Right renal cortex interstitium (tissue), 3 donors: ENCODE measurements at places on chromosomes 12 and 14. TPM values are rescaled to one million over a fixed set of nuclear protein-coding genes. Genes with fewer than 3 reads are reported as not detected.

The C3AR1 gene
- polyA plus RNA-seq = 3.6 TPM

The KIF26A gene
- 9.1 TPM for polyA plus RNA-seq

The LMO3 gene
- polyA plus RNA-seq = 2.4 TPM

The LRTM2 gene
- polyA plus RNA-seq = 0.31 TPM

The RTL1 gene
- not detected for polyA plus RNA-seq

GRCh38 chr12:113072136-113072535 is 15.6 kb downstream of the DTX1 start:
- no peak for DNase-seq

DNA sequence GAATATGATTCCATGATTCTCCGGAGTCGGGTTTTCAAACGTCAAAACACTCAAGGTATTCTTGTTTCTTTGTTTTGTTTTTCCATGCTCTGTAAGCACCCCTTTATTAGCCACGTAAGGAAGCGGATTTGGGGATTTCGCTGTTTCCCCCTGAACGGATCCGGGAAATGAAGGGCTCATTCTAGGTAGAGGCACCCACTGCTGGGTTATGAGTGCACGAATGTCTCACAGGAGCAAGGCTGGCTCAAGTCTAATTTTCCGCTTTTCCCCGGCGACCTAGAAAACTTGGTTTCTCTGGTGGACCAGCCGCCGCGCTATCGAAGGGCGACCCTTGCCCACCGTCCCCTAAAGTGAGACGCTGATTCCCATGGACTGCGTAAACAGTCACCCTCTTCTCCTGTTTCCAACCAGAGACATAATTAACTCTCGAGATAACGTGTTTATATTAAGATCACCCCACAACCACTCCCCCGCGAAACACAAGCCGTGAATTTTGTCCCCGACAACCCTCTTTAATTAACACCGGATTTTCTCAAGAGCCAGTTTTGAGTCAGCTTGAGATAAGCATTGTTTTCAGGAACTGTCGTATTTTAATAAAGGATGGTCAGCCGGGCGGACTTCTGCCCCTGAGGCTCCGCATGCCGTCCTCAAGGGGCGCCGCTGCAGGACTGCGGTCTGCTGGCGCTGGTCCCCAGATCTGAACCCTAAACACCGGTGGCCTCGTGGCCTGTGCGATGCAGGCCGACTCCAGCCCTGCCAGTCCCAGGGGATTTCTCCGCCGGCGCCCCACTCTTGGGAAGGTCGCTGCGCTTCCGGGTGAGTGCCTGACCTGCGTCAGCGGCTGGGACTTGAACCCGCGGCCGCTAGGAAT is 515 bp upstream of the ABCC9 start:
- DNase-seq = peak; percentile 52

DNA sequence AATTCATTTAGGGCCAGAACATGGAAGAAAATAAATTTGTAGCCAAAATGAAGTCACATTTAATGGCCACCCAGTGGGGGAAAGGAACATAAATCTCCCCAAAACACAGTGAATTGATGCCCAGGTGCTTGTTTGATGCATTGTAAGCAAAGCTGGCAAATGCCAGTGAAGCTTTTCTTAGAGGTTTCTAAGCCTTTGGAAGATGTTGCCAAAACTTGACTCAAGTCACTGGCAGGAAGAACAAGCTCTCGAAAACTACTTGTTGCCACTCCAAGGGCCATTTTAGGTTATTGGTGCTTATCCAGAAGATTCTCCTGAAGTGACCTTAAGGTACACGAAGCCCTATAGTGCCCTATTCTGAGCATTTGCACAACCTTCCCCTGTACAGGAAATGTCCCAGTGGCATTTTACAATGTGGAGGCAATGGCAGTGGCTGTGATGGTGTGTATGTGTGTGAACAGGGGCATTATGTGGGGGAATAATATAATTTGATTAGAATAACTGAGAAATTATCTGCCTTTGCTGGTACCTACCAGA is 89.5 kb upstream of the NOVA1 start:
- no peak for DNase-seq

- no peak for DNase-seq
Measured at GRCh38 chr12:121226399-121226798, 16.5 kb downstream of the P2RX4 start.

DNA sequence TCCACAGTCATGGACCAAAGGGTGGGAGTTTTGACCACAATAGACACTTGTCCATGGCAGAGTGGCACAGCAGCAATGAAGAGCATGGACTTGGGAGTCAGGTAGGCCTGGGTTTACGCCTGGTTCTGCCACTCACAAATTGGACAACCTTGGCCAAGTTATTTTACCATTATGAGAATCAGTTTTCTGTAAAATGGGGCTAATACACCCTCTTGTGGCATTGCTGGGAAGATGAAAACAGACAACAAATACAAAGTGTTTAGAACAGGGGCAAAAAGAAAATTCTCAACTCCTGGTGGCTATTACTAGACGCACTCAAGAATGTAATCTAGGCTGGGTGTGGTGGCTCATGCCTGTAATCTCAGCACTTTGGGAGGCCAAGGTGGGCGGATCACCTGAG is 2.6 kb downstream of the C12orf43 start:
- DNase-seq = no peak

GRCh38 chr14:49944501-49944900 is 51.6 kb downstream of the ARF6 start:
- no peak for DNase-seq

GRCh38 chr12:62128175-62128975 is 131.8 kb upstream of the USP15 start:
- DNase-seq = no peak

GRCh38 chr12:76920172-76921099 is 41.6 kb upstream of the CSRP2 start:
- DNase-seq = no peak

GRCh38 chr12:27474344-27474743 is 27.8 kb downstream of the SMCO2 start:
- DNase-seq = no peak

GRCh38 chr14:89983375-89983774 is 27.6 kb downstream of the TDP1 start:
- no peak for DNase-seq

- DNase-seq = no peak
Measured at GRCh38 chr14:96584199-96584906, 82.2 kb downstream of the PAPOLA start.

- DNase-seq = no peak
Measured at GRCh38 chr14:78403278-78403815, 233.2 kb downstream of the NRXN3 start.

- DNase-seq = no peak
Measured at GRCh38 chr12:98868076-98868475, 223.0 kb downstream of the APAF1 start.

- DNase-seq = no peak
Measured at GRCh38 chr14:66610154-66610563, 102.2 kb downstream of the GPHN start.

DNA sequence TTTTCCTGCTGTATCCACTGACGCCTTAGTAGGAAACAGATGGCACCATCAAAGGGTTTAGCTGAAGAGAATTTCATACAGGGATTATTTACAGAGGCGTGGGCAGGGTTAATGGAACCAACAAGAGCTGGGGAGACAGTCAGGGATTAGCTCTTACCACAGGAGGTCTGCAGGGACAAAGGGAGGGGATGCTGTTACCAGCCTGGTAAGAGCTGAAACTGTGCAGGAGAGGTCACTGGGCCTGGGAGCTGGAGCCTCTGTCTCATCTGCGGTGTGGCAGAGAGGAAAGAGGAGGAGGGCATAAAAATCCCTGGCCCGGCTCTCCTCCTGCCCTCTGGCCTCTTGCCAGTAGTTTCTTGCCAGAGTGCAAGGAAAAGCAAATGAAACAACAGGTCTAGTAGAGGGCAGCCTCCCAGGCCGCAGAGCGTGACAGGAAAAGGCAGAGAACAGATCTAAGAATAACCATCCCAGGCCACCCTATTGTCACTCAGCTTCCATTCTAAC is 18.9 kb upstream of the POC1B start:
- DNase-seq = no peak

GRCh38 chr12:54259194-54260011 is 20.5 kb downstream of the CBX5 start:
- peak; percentile 82 for DNase-seq
